ENCODE measurements at places on chromosomes 2 and 18. TPM values are rescaled to one million over a fixed set of nuclear protein-coding genes. Genes with fewer than 3 reads are reported as not detected.

DNA sequence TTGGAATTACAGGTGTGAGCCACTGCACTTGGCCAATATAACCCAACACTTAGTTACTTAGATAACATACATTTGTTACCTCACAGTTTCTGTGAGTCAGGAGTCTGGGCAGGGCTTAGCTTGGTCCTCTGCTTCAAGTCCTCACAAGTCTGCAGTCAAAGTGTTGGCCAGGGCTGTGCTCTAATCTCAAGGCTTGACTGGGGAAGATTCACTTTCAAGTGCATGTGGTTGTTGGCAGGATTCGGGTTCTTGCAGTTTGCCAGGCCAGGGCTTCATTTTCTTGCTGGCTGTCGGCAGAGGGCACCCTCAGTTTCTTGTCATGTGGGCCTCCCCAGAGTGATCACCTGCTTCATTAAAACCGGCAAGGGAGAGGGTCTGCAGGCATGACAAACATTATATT is 103.7 kb downstream of the SLC4A3 start:
- no peaks in the 10 kb centered on the region for H3K36me3 ChIP-seq
- no peak overlapping the region for H3K27ac ChIP-seq
- H3K27me3 ChIP-seq = peaks cover 10% of the 10 kb centered on the region
- H3K4me1 ChIP-seq = no peaks in the 10 kb centered on the region
- no peak for DNase-seq
- no peak overlapping the region for H3K4me3 ChIP-seq

The MAL gene
- total RNA-seq = 54.0 TPM

GRCh38 chr2:1283871-1284270 is 129.4 kb upstream of the TPO start:
- H3K36me3 ChIP-seq = no peaks in the 10 kb centered on the region
- DNase-seq = no peak
- H3K27me3 ChIP-seq = no peaks in the 10 kb centered on the region
- H3K4me3 ChIP-seq = no peak overlapping the region
- no peaks in the 10 kb centered on the region for H3K4me1 ChIP-seq
- H3K27ac ChIP-seq = no peak overlapping the region

GRCh38 chr2:20214566-20215182 is 10.3 kb downstream of the SDC1 start:
- no peak overlapping the region for H3K4me3 ChIP-seq
- no peaks in the 10 kb centered on the region for H3K36me3 ChIP-seq
- DNase-seq = no peak
- no peaks in the 10 kb centered on the region for H3K4me1 ChIP-seq
- H3K27ac ChIP-seq = no peak overlapping the region

GRCh38 chr2:7594211-7594610 is 677.0 kb downstream of the RNF144A start:
- no peak overlapping the region for H3K27ac ChIP-seq
- no peaks in the 10 kb centered on the region for H3K27me3 ChIP-seq
- no peak overlapping the region for H3K4me3 ChIP-seq

GRCh38 chr2:13114391-13114790 is 397.7 kb downstream of the TRIB2 start:
- H3K27ac ChIP-seq = no peak overlapping the region
- H3K27me3 ChIP-seq = peaks cover 13% of the 10 kb centered on the region
- no peaks in the 10 kb centered on the region for H3K36me3 ChIP-seq

The REG3G gene
- total RNA-seq = not detected

The OR6B2 gene
- total RNA-seq = not detected

GRCh38 chr18:2618009-2618408 is 37.5 kb upstream of the SMCHD1 start:
- DNase-seq = no peak
- peaks cover 39% of the 10 kb centered on the region for H3K36me3 ChIP-seq
- no peak overlapping the region for H3K4me3 ChIP-seq
- H3K27me3 ChIP-seq = no peaks in the 10 kb centered on the region
- H3K4me1 ChIP-seq = peaks cover 1% of the 10 kb centered on the region

All from activated CD8-positive, alpha-beta T cell treated with anti-CD3 and anti-CD28 coated beads for 36 hours (primary cell).